ENCODE measurements at places on chromosomes 13 and 19. TPM values are rescaled to one million over a fixed set of nuclear protein-coding genes. Genes with fewer than 3 reads are reported as not detected.
A peak's percentile ranks its signal among the peaks of the same experiment; 100 is the strongest.

- H3K4me3 ChIP-seq = no peak overlapping the region
- no peaks in the 10 kb centered on the region for H3K36me3 ChIP-seq
- H3K27me3 ChIP-seq = no peaks in the 10 kb centered on the region
- no peak overlapping the region for H3K27ac ChIP-seq
- no peaks in the 10 kb centered on the region for H3K4me1 ChIP-seq
Observed at GRCh38 chr13:22463089-22463488, 717.7 kb upstream of the SGCG start.

DNA sequence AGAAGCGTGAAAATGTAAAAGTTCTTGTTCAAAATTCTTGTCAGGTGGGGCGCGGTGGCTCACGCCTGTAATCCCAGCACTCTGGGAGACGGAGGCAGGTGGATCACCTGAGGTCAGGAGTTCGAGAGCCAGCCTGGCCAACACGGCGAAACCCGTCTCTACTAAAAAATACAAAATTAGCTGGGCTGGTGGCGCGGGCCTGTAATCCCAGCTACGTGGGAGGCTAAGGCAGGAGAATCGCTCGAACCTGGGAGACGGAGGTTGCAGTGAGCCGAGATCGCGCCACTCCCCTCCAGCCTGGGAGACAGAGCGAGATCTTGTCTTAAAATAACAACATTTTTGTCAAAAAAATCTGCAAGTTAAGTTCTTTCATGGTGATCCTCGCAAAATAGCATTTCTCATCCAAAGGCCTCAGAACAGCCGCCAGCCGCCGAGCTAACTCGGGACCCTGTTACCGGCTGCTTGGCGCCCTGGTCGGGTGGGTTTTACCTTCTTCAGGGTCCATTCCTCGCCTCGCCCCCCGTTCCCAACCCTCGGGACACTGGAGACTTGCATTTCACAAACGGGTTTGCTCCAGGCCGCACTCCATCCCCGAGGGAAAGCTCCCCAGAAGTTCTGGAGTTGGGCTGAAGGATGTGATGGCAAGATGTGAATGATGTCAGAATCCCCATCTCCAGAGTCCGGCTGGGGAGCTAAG is 1.6 kb downstream of the LATS2 start:
- H3K4me1 ChIP-seq = peaks cover 32% of the 10 kb centered on the region
- H3K4me3 ChIP-seq = peak overlapping the region; percentile 99
- H3K36me3 ChIP-seq = no peaks in the 10 kb centered on the region
- no peaks in the 10 kb centered on the region for H3K27me3 ChIP-seq
- no peak for DNase-seq
- peak overlapping the region; percentile 86 for H3K27ac ChIP-seq

FXYD3 gene
- total RNA-seq = 26.8 TPM

GRCh38 chr13:63299866-63300394 is 1884.3 kb upstream of the PCDH20 start:
- no peak for DNase-seq
- no peaks in the 10 kb centered on the region for H3K36me3 ChIP-seq
- no peak overlapping the region for H3K27ac ChIP-seq
- no peaks in the 10 kb centered on the region for H3K4me1 ChIP-seq
- H3K4me3 ChIP-seq = no peak overlapping the region

DNA sequence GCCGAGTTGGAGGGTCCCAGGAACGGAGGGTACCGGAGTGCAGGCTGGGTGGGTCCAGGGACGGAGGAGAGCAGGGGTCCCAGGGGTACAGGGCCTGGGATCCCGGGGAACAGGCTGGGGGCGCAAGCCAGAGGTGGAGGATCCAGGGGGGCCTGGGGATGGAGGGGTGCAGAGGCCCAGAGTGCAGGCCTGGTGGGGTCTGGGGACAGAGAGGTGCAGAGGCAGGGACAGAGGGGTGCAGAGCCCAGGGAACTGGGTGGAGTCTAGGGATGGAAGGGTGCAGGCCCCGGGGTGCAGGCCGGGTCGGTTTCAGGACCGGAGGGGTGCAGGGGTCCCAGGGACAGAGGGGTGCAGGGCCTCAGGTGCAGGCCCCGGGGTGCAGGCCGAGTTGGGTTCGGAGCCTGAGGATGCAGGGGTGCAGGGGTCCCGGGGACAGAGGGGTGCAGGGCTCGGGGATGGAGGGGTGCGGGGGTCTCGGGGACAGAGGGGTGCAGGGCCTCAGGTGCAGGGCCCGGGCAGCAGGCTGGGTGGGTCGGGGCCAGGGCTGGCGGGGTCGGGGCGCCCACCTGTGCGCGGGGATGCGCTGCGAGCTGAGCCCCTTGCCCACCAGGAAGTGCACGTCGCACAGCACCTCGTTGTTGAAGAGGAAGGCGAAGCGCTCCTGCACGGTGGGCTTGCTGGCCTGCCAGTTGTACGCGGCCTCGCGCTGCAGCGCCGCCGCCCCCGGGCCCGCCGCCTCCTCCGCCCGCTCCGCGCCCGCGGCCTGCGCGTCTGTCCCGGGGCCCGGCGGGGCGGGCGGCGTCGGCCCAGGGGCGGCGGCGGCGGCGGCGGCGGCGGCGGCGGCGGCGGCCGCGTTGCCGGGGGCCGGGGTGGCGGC is 545 bp downstream of the BTBD2 start:
- H3K4me1 ChIP-seq = no peaks in the 10 kb centered on the region
- no peak for DNase-seq
- no peaks in the 10 kb centered on the region for H3K36me3 ChIP-seq

C5AR2 gene
- not detected for total RNA-seq

DNA sequence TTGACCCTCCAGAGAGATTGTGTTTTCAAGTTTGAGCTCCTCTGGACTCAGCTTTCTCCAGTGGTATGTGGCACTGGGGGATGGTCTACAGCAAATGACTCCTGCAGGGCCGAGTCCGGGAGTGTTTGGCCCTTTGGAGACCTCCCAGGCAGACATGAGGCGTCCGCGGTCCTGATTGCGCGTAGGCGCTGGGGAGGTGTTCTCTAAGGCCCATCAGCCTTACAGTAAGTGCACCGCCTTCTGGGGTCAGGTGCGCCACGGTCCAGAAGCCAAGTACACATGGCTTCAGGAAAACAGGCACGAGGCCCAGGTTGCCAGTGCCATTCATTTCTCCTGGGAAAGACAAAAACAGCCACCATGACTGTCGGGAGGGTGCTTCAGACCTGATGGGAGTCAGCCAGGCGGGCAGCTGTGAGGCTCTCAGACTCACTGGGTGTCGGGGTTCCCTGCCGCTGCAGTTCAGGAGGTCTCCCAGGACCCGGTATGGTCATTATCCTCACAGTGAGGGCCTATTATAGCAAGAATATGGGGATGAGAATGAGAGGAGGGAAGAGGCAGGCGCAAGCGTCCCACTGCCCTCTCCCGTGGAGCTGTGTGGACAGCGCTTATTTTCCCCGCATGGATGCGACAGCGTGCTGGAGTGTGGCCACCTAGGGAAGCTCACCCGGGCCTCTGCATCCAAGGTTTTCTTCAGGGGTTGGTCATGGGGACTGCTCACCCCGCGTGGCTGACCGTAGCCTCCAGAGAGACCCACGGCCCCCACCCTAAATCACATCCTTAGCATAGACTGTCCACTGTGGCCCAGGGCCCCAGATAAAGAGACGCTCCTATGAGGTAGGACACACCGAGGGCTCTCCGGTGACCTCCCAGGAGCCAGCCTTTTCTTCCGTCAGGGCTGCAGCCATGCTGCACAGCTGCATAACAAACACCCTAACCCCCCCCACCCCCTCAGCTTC is 21.8 kb downstream of the CCDC8 start:
- no peaks in the 10 kb centered on the region for H3K27me3 ChIP-seq
- H3K36me3 ChIP-seq = peaks cover 11% of the 10 kb centered on the region
- no peak for DNase-seq
- no peak overlapping the region for H3K4me3 ChIP-seq
- H3K27ac ChIP-seq = peak overlapping the region; percentile 29

DNA sequence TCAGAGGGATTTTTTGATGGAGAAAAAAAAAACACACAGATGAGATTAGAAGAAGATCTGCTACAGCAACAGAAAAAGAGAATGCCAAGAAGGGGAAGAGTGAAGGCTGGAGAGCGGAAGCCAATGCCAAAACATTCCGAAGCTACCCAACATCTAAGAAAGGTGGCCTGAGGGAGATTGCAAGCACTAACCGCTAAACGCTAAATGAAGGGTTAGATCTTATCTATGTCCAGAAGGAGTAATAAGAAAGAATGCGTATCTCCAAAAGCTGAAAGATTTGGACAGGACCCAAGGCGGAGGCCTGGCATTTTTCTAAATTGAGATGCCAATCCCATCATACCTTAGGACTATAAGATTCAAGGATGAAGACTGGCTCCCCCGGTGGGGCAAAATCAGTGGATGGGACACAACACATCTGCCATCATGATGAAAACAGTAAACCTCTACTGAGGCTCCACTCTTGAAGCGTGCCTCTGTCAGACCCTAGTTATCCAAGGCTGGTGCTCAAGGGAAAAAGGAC is 15.6 kb upstream of the HMGB1 start:
- peaks cover 22% of the 10 kb centered on the region for H3K4me1 ChIP-seq
- no peak overlapping the region for H3K27ac ChIP-seq
- no peak overlapping the region for H3K4me3 ChIP-seq
- no peaks in the 10 kb centered on the region for H3K27me3 ChIP-seq
- H3K36me3 ChIP-seq = no peaks in the 10 kb centered on the region

GPR12 gene
- not detected for total RNA-seq

GRCh38 chr19:14439014-14439413 is 5.9 kb downstream of the PKN1 start:
- H3K27me3 ChIP-seq = no peaks in the 10 kb centered on the region
- H3K4me3 ChIP-seq = no peak overlapping the region
- peaks cover 4% of the 10 kb centered on the region for H3K36me3 ChIP-seq
- no peak overlapping the region for H3K27ac ChIP-seq
- no peak for DNase-seq

NCR1 gene
- 1.1 TPM for total RNA-seq

MEF2B gene
- total RNA-seq = 0.82 TPM

DNA sequence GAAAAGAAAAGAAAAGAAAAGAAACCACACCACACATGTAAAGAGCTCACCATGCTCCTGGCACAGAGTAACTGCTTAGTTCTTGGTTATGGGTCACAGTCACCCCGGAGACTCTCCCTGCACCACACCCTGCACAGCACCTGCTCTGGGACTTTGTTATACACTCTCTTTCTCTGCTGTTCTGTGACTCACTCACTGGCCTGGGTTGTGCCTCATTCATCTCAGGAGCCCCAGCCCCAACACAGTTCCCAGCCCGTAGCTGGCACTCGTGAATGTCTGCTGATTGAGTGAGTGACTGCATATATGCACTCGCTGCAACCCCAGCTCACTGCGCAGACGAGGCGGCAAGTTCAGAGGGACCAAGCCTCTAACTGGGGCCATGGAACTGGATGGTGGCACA is 22.9 kb upstream of the ZNF507 start:
- no peaks in the 10 kb centered on the region for H3K27me3 ChIP-seq
- H3K27ac ChIP-seq = no peak overlapping the region
- H3K4me1 ChIP-seq = no peaks in the 10 kb centered on the region
